ENCODE measurements at places on chromosomes 4 and X.
A peak's percentile ranks its signal among the peaks of the same experiment; 100 is the strongest.

DNA sequence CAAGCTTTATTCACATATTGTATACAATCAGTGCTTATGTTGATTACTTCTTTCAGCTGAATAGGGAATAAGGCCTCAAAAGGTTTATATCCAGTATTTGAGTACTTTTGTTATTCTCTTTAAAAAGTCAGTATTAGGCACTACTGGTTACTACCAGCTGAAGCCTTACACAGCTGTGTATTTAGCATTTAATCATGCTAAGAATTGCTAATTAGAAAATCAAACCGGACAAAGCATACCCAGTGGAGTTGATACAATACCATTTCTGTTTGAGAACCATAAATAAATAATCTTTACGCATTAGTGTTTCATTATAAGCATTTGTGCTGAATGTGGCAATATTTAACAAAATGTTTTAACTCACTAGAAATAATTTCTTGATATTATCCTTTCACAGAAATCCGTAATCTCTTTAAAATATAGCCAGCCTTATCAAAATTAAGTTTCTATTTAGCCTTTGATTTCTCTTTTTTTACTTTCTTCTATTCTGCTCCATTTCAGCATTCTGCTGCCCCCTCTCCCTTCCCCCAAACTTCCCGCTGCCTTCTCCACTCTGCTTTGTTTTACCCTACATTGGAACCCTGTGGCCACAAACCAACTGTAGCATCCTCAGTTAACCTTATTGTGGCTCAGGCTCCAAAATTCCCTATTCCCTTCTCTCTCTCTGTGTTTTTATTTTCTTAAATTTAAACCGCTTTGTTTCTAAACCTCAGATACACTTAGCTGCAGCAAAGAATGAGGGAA, 37.8 kb downstream of the UGT8 start:
- DNase-seq: no peak

GRCh38 chr4:8040607-8041006, 100.9 kb upstream of the AFAP1 start:
- DNase-seq: no peak

DNA sequence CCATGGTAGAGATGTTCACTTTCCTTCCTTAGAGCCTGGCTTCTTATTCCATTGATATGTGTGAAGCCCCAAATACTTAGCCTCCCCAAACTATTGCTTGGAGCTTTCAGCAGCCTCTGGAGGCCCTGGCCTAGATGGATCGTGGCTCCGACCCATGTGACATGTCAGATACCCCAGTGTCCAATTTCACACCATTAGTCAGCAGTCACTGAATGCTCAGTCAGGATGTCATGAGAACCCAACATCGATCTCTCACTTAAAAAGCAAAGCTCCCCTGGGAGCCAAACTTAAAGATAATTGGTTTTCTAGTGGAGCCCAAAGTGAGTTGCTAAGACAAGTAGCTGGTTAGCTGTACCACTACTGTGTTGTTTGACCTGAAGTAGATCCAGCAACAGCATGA, 41.6 kb upstream of the IGSF1 start:
- DNase-seq: no peak

DNA sequence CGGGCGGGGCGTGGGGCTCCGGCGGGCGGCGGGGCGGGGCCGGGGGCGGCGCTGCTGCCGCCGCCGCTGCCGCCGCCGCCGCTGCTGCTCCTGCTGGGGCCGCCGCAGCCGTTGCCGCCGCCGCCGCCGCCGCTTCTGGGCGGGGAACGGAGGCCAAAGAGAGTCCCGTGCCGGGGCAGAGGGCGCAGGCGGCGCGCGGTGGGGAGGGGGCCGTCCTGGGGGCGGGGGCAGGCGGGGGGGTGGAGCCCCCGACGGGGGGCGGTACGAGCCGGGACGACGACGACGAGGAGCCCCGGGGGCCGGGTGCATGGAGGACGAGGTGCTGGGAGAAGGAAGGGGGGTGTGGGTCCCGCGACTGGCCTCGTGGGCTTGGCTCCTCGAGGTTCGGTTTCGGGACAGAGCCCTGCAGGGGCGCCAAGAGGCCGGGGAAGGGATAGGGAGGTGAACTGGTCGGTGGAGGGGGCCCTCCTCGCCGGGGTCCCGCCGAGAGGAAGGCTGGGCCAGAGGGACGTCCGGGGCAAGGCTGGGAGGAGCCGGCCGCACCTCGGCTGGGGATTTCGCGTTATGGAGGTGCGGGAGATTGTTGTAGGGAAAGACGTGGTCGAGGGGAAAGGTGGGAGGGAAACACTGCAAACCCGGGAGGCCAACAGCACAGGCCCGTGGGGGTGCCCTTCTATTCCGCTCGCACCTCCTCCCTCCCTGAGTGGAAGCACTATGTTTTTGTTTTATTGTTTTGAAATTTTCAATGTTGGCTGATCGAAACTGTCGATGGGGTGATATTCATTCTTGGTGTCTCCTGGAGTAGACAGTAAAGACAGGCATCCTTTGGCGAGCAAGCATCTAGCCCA, 1.9 kb downstream of the BCORL1 start:
- peak; percentile 42 for DNase-seq

GRCh38 chr4:15159477-15160019, 157.3 kb downstream of the CPEB2 start:
- DNase-seq: no peak

DNA sequence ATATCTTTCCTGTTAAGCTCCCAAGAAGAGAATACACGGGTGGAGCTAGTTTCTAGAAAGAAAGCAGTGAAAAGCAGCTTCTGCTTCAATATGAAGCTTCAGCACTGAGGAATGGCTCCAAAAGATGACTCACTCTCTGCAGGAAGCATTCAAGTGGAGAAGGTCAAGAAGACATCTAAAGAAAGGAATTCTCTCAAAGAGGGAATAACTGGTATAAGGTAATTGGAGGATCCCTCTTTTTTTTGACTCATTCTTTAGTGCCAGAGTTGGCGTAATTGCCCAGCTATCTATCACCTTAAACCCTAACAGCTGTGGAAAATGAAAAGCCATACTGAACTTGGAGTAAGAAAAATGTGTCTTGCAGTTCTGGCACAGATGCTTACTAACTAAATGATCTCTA, 3.5 kb downstream of the EDA2R start:
- no peak for DNase-seq

- no peak for DNase-seq
Observed at GRCh38 chrX:102652031-102652688, 877 bp downstream of the GPRASP1 start.

DNA sequence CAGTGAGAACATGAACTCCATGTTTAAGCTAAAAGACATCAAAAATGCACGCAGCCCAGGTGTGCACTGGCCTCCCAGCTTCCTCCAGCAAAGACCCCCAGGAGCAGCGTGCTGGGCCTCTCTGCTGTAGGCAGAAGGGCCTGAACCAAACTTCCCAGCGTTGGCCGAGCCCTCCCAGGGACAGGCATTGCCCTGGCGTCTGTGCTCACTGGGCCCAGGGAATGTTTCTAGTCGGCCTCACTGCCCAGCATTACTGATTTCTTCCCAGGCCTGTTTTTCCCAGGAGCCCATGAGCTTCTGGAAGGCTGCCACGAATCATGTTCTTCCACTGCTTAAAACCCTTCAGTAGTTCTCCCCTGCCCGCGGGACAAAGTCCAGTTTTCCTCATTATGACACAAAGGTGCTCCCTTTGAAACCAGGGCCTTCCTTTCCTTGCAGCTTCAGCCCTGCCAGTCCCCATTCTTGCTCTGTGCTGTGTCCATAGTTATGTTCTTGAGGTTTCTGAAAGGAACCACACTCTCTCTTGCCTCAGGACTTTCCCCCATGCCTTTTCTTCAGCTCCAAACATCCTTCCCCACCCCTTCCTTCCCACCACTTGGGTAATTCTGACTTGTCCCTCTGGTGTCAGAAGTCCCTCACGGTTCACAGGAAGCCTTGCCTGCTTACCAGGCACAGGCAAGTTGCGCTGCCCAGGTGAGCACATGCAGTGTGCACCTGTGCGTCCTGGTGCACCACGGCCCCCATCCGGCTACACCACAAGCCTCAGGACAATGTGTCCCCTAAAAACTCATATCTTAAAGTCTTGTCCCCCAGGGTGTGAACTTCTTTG, 93.4 kb upstream of the ENPP6 start:
- DNase-seq: no peak

DNA sequence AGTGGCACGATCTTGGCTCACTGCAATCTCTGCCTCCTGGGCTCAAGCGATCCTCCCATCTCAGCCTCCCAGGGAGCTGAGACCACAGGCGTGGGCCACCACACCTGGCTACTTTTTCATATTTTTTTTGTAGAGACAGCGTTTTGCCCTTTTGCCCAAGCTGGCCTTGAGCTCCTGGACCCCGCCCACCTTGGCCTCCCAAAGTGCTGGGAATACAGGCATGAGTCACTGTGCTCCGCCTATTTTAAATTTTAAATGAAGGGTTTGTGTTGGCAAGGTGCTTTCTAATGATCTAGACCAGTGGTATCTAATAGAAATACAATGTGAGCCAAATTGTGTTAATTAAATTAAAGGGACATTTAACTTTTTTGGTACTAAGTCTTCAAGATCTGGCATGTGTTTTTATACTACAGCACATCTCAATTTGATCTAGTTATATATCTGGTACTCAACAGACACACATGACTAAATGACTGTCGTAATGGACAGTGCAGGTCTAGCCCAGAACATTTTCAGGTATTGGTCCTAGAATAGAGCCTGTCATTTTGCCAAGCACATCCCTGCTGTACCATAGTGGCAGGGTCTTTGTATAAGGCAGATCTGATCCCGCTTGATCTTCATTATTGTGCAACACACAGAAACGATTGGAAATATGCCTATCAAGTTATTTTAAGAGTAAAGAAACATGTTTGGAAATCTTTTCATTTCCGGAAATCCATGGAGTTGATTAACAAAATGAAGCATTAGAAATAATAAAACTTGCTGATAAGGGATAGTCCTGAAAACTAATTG, 7.3 kb downstream of the PGK1 start:
- DNase-seq: no peak

DNA sequence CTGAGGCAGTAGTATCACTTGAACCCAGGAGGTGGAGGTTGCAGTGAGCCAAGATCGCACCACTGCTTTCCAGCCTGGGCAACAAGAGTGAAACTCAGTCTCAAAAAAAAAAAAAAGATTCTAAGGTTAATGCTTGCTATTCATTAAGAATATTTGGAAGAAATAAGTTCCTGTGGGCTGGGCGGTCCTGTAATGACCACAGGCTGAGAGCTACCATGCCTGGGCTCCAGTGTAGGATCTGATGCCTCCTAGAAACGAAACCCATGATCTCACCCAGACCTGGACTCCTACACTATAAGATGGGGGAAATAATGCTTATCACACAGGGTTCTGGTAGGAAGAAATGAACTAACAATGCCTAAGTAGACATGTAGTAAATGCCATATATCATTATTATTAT, 17.8 kb downstream of the TMEM192 start:
- no peak for DNase-seq

GRCh38 chrX:39337451-39337850, 536.2 kb downstream of the MID1IP1 start:
- DNase-seq: no peak

DNA sequence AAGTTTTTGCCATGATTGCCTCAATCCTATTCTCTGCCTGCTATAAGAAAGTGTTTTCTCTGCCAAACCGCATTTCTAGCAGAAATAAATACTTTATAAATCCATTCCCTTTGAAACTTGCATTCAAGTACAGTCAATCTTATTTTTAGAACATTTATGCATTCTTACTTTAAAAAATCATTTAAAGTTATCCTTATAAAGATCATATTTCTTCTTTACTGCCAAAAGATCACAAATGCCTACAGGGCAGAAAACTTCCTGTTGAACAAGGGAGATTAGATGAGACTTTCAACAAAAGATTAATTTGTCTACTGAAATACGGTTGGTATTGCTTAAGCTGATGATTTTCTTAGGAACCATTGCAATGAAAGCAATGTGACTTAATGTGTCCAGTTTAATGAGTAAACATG, 207.2 kb upstream of the SLIT2 start:
- DNase-seq: no peak

DNA sequence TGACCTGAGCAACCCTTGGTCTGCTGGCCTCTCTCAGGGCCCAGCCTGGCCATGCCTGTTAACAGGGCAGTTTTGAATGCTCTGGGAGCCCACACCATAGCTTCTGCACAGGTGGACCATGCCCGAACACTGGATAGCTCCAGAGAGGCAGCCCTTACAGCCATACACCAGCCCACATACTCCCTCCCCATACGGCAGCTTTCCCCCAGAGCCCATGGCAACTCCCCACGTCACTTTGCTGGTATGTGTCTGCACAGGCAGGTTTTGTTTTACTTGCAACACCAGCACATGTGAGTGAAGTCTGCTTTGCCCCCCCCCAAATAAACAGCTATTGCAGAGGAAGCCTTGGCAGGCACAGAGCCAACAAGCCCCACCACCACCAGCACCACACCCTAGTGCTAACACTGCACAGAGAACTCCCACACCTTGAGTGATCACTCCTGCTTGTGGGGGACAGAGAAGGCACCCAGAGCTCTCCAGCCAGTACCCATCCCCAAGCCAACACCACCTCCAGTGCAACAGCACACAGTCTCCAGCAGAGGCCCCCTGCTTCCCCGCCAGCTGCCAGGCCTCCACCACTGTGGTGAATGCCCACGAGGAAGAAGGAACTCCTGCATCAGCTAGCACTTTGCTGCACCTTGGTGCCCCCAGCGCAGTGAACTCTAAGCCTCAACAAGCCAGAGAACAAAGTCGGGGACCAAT, 87.3 kb downstream of the STPG2 start:
- DNase-seq: no peak

GRCh38 chrX:55119712-55120111, 30.9 kb downstream of the PAGE2 start:
- DNase-seq: no peak

GRCh38 chrX:69117876-69118526, 47.3 kb downstream of the PJA1 start:
- DNase-seq: no peak

GRCh38 chrX:102515975-102516941, at the start of gene TMSB15A:
TMSB15A (minus strand) TSS chrX:102516739.
- DNase-seq: peak; percentile 15

GRCh38 chrX:47098338-47099094, 20.3 kb downstream of the RGN start:
- DNase-seq: no peak

GRCh38 chrX:18010253-18010652, 149.2 kb upstream of the RAI2 start:
- DNase-seq: no peak

DNA sequence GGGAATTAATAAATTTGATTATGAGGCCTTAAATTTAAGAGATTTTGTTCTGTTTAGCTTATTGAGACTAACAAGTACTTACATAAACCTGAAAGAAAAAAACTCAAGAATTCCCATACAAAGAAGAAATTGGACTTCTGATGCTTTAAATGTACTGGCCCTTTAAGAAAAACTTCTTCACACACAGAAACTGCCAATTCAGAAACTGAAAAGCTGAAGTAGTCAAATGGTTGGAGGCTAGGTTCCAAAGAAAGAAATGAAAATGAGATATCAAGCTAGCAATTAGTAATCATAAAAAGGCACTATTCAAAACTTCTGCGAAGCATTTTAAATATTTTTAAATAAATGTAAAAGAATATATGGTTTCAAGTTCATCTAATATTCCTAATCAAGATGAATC, 151.3 kb downstream of the THOC2 start:
- no peak for DNase-seq

- DNase-seq: no peak
Observed at GRCh38 chrX:33045245-33045644, 166.1 kb downstream of the DMD start.
